ENCODE measurements at places on chromosomes 11 and 22. TPM values are rescaled to one million over a fixed set of nuclear protein-coding genes. Genes with fewer than 3 reads are reported as not detected.

GRCh38 chr11:71489311-71490043, 36.5 kb downstream of the NADSYN1 start:
- no peak overlapping the region for H3K4me3 ChIP-seq
- H3K27me3 ChIP-seq = no peaks in the 10 kb centered on the region
- no peak overlapping the region for H3K27ac ChIP-seq
- DNase-seq = no peak
- H3K36me3 ChIP-seq = peaks cover 66% of the 10 kb centered on the region
- H3K4me1 ChIP-seq = peaks cover 14% of the 10 kb centered on the region

DNA sequence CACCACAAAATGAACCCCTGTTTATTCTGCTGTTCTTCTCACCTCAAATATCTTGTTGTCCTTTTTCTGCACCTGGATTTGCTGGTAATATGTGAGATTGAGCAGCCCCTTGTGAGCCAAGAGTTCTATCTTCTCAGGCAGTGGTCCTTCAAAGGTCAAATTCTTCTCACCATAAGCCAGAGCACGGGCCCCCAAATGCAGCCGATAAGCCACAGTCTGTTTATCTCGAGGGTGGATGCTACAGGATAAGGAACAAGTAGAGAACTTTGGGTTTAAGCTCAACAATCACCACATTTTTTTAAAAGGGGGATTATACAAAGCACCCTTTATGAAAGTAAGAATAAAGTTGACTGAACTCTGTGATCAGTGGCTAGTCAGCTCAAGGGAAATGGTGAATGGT, 15.8 kb downstream of the TBRG1 start:
- no peak overlapping the region for H3K4me3 ChIP-seq
- H3K4me1 ChIP-seq = no peaks in the 10 kb centered on the region
- H3K36me3 ChIP-seq = peaks cover 19% of the 10 kb centered on the region

GRCh38 chr11:64181506-64182411, 4.2 kb upstream of the STIP1 start:
- H3K4me3 ChIP-seq = no peak overlapping the region
- peak; percentile 77 for DNase-seq
- H3K4me1 ChIP-seq = peaks cover 41% of the 10 kb centered on the region
- H3K27ac ChIP-seq = peak overlapping the region; percentile 71

SEPTIN5 gene
- polyA plus RNA-seq = 243 TPM

DNA sequence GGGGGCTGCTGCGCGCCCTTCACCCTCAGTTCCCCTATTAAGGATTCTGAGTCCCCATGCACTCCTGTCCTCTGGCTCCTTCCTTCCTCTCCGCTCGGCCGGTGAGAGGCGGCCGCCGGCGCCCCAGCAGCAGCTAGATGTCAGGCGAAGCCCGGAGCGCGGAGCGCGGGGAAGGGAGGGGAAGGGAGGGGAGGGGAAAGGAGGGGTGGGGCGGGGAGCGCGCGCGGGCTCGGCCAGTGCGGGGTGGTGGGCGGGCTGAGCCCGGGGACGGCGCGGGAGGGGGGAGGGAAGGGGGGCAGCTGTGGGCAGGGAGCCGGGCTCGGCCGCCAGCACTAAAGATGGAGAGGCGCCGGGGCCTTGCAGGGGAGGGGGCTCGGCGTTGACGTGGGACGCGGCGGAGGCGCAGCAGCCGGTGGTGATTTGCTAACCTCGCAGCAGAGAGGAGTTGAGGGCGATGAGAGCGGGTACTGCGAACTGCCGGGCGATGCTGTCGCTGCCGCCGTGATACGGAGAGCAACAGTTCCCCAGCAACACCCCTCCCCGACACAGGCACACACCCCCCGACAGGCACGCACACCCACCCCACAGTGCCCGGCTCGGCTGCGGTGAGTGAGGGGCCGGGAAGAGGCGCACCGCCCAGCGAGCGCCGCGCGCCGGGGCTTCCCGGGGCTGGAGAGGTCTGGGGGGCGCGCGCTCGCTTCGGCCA, at the start of gene ZBTB16:
TSS of gene ZBTB16 (plus strand) at position 434 of the 706 bp plus-strand sequence. CDS start 3,590 bp downstream, outside the sequence.
- peak within 1 kb of the TSS; percentile 76 for H3K4me3 ChIP-seq
- peak within 1 kb of the TSS; percentile 75 for H3K27ac ChIP-seq
- DNase-seq = peak; percentile 94

DNA sequence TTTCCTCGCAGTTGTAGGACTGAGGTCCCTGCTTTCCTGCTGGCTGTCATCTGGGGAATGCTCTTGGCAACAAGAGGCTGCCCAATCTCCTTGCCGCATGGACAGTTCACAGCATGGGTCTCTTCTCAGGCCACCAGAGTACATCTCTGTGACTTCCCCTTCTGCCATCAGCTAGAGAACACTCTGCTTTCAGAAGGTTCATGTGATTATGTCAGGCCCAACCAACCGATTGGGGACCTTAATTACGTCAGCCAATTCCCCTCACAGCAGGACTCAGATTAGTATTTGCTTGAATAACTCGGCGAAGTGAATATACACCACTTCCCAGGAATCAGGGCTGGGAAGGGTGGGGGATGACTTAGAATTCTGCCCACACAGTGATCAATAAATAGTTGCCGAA, 61.9 kb upstream of the CSNK2A3 start:
- no peak overlapping the region for H3K4me3 ChIP-seq
- no peaks in the 10 kb centered on the region for H3K27me3 ChIP-seq
- DNase-seq = no peak
- H3K27ac ChIP-seq = no peak overlapping the region
- no peaks in the 10 kb centered on the region for H3K36me3 ChIP-seq

DNA sequence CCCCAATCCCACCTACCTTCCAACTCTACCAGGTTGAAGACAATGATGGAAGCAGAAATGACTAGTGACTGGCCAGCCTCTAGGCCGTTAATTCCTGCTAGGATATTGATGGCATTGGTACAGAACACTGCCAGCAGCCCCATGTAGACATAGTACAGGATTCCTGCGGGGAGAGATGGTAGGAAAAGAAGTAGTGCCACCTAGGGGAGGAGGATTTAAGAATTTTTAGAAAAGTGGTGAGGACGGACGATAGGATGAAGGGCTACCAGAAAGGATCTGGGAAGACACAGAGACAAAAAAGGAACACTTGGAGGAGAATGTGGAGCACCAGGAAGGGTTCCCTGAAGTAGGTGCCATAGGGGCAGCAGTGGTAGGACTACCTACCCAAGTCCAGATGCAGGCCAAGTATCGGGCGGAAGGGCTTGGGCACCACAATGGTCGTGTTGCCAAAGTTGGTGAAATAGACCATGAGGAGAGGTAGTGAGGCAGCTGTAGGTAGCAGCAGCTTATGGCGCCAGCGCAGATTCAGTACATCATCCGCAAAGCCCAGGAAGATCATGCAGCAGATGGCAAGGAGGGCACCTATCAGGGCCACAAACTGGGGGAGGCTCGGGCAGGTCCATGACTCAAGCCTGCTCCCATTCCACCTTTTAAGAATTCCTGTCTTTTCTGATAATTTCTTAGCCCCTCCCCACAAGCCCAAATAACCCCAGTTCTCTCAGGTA, 1.2 kb downstream of the DPAGT1 start:
- peaks cover 18% of the 10 kb centered on the region for H3K36me3 ChIP-seq
- peak overlapping the region; percentile 95 for H3K4me3 ChIP-seq
- peaks cover 30% of the 10 kb centered on the region for H3K4me1 ChIP-seq
- H3K27ac ChIP-seq = no peak overlapping the region
- no peaks in the 10 kb centered on the region for H3K27me3 ChIP-seq

PGA4 gene
- polyA plus RNA-seq = 0.39 TPM

- no peaks in the 10 kb centered on the region for H3K4me1 ChIP-seq
- no peak overlapping the region for H3K4me3 ChIP-seq
- DNase-seq = peak; percentile 29
- H3K27ac ChIP-seq = no peak overlapping the region
- no peaks in the 10 kb centered on the region for H3K36me3 ChIP-seq
Measured at GRCh38 chr22:45774001-45774670, 102.5 kb downstream of the ATXN10 start.

All from spinal cord (tissue), 10 donors.